ENCODE measurements at places on chromosomes 2 and 18.

- H3K4me1 ChIP-seq, result no peaks in the 10 kb centered on the region
- H3K4me3 ChIP-seq, result no peak overlapping the region
- no peak for DNase-seq
- H3K27ac ChIP-seq, result no peak overlapping the region
These were observed 831.1 kb downstream of the GALR1 start for GRCh38 chr18:78080761-78081160.

DNA sequence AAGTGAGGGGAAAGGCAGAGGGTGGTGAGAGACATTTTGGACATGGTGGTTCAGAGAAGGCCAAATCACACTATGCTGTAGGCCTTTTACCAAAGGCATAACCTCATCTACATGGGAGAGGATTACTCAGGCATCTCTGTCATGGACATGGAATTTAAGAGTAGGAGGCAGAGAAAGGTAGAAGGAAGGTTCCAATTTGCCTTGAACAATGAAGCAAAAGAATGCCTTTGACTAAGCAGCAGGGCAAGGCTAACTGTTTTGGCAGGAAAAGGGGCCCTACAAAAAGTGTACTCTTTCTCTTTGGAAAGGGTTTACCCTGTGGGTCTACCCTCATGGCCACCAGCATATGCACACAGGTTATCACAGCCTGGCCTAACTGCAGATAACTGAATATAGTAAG lies 45.6 kb upstream of the RNU4ATAC start:
- H3K4me3 ChIP-seq, result no peak overlapping the region
- H3K4me1 ChIP-seq, result peaks cover 9% of the 10 kb centered on the region
- peak overlapping the region; percentile 13 for H3K27ac ChIP-seq
- peaks cover 16% of the 10 kb centered on the region for H3K36me3 ChIP-seq

- peak overlapping the region; percentile 86 for H3K27ac ChIP-seq
- H3K4me1 ChIP-seq, result peaks cover 20% of the 10 kb centered on the region
- no peak for DNase-seq
- peaks cover 2% of the 10 kb centered on the region for H3K36me3 ChIP-seq
- H3K27me3 ChIP-seq, result no peaks in the 10 kb centered on the region
These were observed 30.7 kb downstream of the TRAK2 start for GRCh38 chr2:201420442-201421113.

GRCh38 chr2:127086990-127087790 lies 19.8 kb downstream of the BIN1 start:
- H3K4me1 ChIP-seq, result peaks cover 48% of the 10 kb centered on the region
- peak overlapping the region; percentile 82 for H3K4me3 ChIP-seq
- H3K27ac ChIP-seq, result peak overlapping the region; percentile 87
- DNase-seq, result peak; percentile 34

GRCh38 chr2:216657086-216657855 lies 24.1 kb downstream of the IGFBP2 start:
- no peak overlapping the region for H3K4me3 ChIP-seq
- H3K27me3 ChIP-seq, result peaks cover 5% of the 10 kb centered on the region
- H3K36me3 ChIP-seq, result no peaks in the 10 kb centered on the region

GRCh38 chr2:239292959-239293774 lies 107.7 kb downstream of the HDAC4 start:
- peaks cover 41% of the 10 kb centered on the region for H3K4me1 ChIP-seq
- H3K27me3 ChIP-seq, result peaks cover 6% of the 10 kb centered on the region
- H3K4me3 ChIP-seq, result no peak overlapping the region
- no peak for DNase-seq
- no peak overlapping the region for H3K27ac ChIP-seq

GRCh38 chr2:113757138-113757657 lies 756 bp upstream of the SLC35F5 start:
- peak overlapping the region; percentile 95 for H3K27ac ChIP-seq
- no peaks in the 10 kb centered on the region for H3K36me3 ChIP-seq
- peak overlapping the region; percentile 89 for H3K4me3 ChIP-seq
- peaks cover 8% of the 10 kb centered on the region for H3K4me1 ChIP-seq
- no peak for DNase-seq

DNA sequence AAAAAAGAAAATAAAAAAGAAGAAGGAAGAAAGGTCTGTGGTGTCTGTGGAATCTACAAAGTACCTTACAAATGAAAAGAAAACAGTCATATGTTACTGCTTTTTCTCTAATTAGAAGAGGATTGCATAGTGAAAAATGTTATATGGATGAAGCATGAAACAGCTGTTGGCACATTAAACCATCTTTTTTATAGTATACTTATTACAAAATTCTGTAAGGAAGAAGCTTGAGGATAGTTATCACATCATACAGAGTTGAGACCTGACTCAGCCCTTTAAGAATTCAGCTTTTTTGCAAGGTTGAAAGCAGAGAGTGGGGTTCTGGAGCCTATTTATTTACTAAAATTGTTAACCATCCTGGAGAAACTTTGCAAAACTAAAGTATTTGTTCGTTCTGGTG lies 222.7 kb downstream of the PHLPP1 start:
- DNase-seq, result no peak
- H3K27ac ChIP-seq, result no peak overlapping the region
- no peaks in the 10 kb centered on the region for H3K27me3 ChIP-seq
- peaks cover 9% of the 10 kb centered on the region for H3K4me1 ChIP-seq

GRCh38 chr2:143632751-143633374 lies 503.6 kb downstream of the ARHGAP15 start:
- H3K36me3 ChIP-seq, result peaks cover 65% of the 10 kb centered on the region
- no peaks in the 10 kb centered on the region for H3K4me1 ChIP-seq
- no peak overlapping the region for H3K27ac ChIP-seq
- DNase-seq, result no peak
- no peak overlapping the region for H3K4me3 ChIP-seq

GRCh38 chr2:172606285-172606684 lies 50.4 kb downstream of the PDK1 start:
- DNase-seq, result no peak
- H3K4me3 ChIP-seq, result no peak overlapping the region
- H3K27ac ChIP-seq, result no peak overlapping the region
- H3K27me3 ChIP-seq, result no peaks in the 10 kb centered on the region
- H3K4me1 ChIP-seq, result no peaks in the 10 kb centered on the region

DNA sequence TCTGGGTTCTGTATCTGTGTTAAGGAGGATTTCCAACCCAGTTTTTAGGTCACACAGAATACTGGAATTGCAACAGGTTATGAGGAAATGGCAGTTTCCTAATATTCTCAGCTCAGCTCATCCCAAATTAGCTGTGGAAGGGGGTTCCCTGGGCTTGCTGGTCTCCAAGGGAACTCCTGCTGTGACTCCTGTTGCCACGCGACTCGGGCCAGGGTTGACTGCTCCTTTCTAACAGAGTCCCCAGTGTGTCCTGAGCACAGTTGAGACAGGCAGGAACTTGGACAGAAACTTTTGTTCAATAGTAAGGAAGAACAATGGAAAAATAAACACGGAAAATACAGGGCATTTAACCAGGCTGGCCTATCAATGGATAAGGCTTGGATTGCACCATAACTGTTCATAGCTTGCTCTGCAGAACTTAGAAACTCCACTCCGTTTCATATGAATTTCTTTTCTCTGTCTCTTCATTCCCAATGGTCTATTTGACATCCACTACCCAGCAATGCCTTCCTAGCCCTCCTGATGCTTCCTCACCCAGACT lies 3.8 kb upstream of the ROCK2 start:
- no peaks in the 10 kb centered on the region for H3K36me3 ChIP-seq
- DNase-seq, result no peak
- H3K27ac ChIP-seq, result no peak overlapping the region

GRCh38 chr2:69957965-69958364 lies 3.5 kb downstream of the ASPRV1 start:
- H3K36me3 ChIP-seq, result no peaks in the 10 kb centered on the region
- H3K27me3 ChIP-seq, result peaks cover 4% of the 10 kb centered on the region
- no peak overlapping the region for H3K27ac ChIP-seq
- DNase-seq, result no peak
- peaks cover 3% of the 10 kb centered on the region for H3K4me1 ChIP-seq

- DNase-seq, result no peak
- H3K4me1 ChIP-seq, result no peaks in the 10 kb centered on the region
- H3K27me3 ChIP-seq, result no peaks in the 10 kb centered on the region
- no peak overlapping the region for H3K4me3 ChIP-seq
- H3K27ac ChIP-seq, result no peak overlapping the region
These were observed 391.0 kb downstream of the TMX3 start for GRCh38 chr18:68323921-68324320.

DNA sequence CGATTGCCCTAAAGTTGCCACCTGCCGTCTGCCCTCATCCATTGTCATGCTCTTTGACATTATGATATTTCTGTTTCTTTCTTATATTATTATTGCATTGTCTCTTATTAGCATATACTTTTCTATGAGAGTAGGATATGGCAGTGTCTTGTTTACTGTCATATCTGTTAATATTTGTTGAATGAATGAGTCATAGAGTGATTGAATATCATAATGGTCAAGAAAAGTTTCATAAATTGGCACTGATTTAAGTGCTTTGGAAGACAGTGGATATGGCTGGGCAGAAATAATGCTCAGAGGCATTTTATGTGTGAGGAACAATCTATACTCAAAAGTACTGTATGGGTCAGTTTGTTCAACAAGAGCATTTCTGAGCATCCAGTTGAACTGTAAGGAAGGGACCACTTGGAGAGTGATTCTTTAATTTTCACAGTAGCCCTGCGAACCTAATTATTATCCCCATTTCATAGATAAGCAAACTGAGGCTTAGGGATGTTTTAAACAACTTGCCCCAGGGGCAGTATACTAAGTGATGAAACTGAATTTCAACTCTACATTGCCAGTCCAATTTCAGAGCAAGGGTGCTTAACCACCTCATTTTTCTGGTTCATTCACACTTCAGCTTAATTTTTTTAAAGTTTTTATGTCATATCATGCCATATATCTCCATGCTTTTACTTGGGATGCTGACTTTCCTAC lies 175.5 kb upstream of the FOSL2 start:
- H3K4me3 ChIP-seq, result no peak overlapping the region
- DNase-seq, result no peak
- no peaks in the 10 kb centered on the region for H3K4me1 ChIP-seq
- no peak overlapping the region for H3K27ac ChIP-seq
- no peaks in the 10 kb centered on the region for H3K27me3 ChIP-seq

GRCh38 chr2:38345323-38346038 lies 31.6 kb downstream of the ATL2 start:
- no peaks in the 10 kb centered on the region for H3K27me3 ChIP-seq
- no peak for DNase-seq
- peaks cover 5% of the 10 kb centered on the region for H3K4me1 ChIP-seq
- no peak overlapping the region for H3K4me3 ChIP-seq
- H3K27ac ChIP-seq, result no peak overlapping the region

DNA sequence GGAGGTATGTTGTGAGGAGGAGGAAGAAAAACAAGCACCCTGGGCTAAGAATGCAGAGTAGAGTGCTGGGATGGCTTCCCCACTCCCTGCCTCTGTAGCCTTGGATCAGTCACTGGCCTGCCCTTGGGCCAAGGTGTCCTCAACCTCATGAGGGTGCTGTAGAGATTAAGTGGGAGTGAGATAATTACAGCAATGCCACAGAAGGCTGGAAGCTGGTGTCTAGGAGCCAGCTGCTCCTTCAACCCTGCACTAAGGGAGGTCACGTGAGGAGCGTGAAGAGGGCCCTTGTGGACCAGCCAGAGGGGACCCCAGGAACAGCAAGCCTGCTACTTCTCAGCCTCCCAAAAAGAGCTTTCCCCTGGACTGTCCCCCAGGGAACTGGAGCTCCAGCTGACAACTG lies 95.2 kb downstream of the TTC32 start:
- peaks cover 9% of the 10 kb centered on the region for H3K27me3 ChIP-seq
- H3K36me3 ChIP-seq, result no peaks in the 10 kb centered on the region
- H3K4me3 ChIP-seq, result no peak overlapping the region
- DNase-seq, result no peak
- no peak overlapping the region for H3K27ac ChIP-seq
- no peaks in the 10 kb centered on the region for H3K4me1 ChIP-seq

DNA sequence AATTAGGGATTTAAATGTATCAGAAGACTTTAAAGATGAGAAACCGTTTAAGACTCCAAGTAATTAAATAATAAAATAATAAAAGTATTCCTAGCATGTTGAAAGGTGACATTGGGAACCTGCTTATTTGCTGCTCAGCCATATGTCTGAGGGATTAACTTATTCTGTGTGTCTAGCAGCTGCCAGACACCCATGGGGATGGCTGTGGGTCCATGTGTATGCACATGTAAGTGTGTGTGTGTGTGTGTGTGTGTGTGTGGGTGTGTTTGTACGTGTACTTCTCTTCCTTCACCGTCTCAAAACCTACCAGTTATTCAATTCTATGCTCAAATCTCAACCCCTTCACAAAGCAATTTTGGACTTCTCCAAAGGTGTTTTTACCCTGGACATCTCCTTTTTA lies 124.5 kb downstream of the SETBP1 start:
- peaks cover 44% of the 10 kb centered on the region for H3K36me3 ChIP-seq
- H3K27me3 ChIP-seq, result no peaks in the 10 kb centered on the region
- H3K4me3 ChIP-seq, result no peak overlapping the region
- DNase-seq, result no peak

DNA sequence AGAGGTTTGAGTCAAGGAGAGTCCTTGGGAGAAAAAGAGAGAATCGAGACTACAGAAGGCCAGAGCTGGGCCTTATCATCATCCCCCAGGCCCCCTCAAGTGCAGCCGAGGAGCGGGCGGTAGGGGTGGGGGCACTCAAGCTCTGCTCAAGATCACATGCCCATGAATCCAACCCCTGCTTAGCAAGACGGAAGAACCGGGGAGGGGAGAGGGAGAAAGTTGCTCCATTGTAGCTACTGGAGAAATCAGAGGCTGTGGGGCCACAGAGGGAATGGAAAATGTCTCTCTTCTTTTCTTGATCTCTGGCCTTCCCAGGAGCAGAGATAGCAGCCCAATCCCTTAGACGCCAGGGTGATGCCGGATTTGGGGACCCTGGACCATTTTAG lies 14.6 kb downstream of the SLC4A3 start:
- H3K4me1 ChIP-seq, result peaks cover 4% of the 10 kb centered on the region
- no peak overlapping the region for H3K4me3 ChIP-seq
- H3K27ac ChIP-seq, result peak overlapping the region; percentile 10
- H3K36me3 ChIP-seq, result no peaks in the 10 kb centered on the region
- no peak for DNase-seq

DNA sequence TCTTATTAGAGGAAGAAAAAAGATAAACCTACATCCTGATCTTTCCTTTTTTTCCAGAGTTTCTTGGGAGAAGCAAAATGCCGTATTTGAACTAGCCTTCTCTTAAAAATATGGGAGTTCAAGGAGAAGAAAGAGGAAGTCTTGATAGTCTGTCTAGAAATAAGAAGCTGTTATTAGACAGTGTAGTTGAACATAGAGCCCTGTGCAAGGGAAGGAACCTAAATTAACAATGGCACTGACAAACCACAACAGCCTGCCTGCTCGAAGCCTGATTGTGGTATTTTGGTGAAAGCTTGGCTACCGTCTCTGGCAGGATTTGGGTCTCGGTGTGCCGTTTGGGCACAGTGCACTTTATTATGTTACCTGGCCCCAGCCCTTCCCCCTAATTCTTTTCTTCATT lies 17.1 kb downstream of the SMARCAL1 start:
- H3K27me3 ChIP-seq, result no peaks in the 10 kb centered on the region
- DNase-seq, result no peak
- H3K27ac ChIP-seq, result no peak overlapping the region
